Activated CD8-positive, alpha-beta T cell treated with anti-CD3 and anti-CD28 coated beads, Interleukin-2, amount 10 ng/mL, durations not matched to agents 7 days and 5 days (primary cell): ENCODE measurements at places on chromosomes 7 and 10. TPM values are rescaled to one million over a fixed set of nuclear protein-coding genes. Genes with fewer than 3 reads are reported as not detected.

- DNase-seq = no peak
Measured at GRCh38 chr10:3538656-3539531, 246.1 kb downstream of the KLF6 start.

DNA sequence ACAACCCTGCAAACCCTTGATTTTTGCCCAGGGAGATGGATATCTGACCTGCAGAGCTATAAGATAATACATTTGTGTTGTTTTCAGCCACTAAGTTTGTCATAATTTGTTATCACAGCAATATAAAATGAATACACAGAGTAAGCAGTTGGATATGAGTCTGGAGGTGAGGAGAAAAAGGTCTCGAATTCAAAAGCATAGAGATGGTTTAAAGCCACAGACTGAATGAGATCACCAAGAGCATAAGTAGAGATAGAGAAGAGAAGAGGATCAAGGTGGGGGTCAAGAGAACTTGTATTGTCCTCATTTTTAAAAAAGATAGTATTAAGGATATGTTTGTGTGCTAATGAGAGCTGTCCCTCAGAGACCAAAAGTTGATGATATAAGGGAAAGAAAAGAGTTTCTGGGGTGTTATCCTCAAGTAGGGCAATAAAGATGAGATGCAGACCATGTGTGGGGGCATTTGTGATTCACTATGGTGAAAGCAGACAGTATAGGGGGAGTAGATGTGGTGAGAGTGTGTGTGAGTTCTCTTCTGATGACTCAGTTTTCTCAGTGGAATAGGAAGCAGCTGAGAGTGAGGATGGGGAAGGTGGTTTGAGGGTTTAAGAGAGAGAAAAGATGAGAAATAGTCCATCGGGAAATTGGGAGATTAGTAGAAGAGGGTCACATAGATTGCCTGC is 25.8 kb upstream of the PCGF5 start:
- no peak for DNase-seq

- no peak for DNase-seq
Measured at GRCh38 chr10:52082307-52082706, 231.8 kb upstream of the DKK1 start.

CADPS2 gene
- not detected for total RNA-seq

HOXA2 gene
- not detected for total RNA-seq

GRCh38 chr10:33725430-33725829 is 391.0 kb upstream of the NRP1 start:
- no peak for DNase-seq

DNA sequence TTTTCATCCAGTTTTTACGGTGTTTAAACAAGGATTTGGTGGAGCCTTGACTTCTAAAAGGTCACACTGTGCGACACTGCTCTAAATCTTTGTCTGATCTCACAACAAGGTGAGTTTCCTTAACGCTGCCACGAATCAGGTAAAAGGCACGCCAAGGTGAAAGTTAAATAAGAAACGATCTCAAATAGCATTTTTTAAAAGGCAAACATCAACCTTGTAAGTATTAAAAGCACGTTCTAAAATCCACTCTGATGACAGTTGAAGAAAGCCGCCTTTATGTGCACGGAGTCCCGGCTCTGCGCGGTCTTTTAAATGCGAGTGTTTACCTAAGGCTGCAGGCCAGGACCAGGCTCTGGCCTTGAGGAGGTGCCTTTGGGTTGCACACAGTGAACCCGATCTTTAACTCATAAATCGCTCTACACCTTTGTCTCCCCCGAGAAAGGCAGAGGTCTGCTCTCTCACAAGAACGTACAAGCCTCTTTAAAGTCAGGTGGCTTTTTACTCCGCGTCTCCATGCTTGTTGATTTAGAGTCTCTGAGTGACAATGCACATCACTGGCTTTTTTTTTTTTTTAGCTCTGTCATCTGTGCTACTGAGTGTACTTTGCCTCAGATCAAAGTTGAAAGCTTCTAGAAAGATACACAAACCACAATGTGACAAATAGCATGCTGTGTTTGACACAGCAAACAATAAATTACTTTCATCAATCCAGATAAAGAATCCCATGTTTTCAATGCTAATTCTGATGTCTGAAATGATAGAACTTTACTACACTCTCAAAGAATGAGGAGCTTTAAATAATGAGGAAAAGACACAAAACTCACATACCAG is 25.9 kb upstream of the RNF32 start:
- DNase-seq = no peak

DNA sequence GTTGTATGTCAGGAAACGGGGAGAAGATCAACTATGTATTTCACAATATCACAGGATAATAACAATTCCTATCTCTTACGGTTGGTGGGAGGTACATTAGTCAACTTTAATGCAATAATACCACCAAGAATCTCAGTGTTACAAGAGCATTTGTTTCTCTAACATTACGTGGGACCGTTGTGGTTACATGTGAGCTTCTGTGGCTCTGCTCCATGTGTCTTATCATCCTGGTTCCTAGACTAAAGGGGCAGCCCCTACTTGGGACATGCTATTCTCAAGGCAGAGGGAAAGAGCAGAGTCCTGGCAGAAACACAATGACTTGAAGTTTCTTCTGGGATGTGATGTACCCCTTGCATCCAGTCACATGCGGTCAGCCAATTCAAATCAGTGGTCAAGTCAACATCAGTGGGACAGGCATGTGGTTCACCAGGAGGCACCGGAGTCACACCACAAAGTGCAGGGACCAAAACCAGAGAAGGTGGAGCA is 2.5 kb upstream of the ZNF22 start:
- DNase-seq = peak; percentile 17

PIP gene
- not detected for total RNA-seq

STN1 gene
- 49.8 TPM for total RNA-seq

- DNase-seq = no peak
Measured at GRCh38 chr10:59627366-59628018, 82.2 kb downstream of the SLC16A9 start.

- no peak for DNase-seq
Measured at GRCh38 chr7:108824840-108825580, 255.3 kb downstream of the DNAJB9 start.

GRCh38 chr10:6236349-6237198 is 33.8 kb downstream of the PFKFB3 start:
- DNase-seq = no peak

AKR1D1 gene
- not detected for total RNA-seq

DNA sequence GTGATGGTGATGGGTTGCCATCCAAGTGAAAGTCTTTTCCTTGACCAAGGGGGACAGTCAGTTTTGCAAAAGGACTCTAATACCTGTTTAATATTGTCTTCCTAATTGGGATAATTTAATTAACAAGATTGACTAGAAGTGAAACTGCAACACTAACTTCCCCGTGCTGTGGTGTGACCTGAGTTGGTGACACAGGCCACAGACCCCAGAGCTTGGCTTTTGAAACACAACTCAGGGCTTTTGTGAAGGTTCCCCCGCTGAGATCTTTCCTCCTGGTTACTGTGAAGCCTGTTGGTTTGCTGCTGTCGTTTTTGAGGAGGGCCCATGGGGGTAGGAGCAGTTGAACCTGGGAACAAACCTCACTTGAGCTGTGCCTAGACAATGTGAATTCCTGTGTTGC is 6.9 kb downstream of the PPIF start:
- peak; percentile 52 for DNase-seq

SEC31B gene
- total RNA-seq = 172 TPM

DNA sequence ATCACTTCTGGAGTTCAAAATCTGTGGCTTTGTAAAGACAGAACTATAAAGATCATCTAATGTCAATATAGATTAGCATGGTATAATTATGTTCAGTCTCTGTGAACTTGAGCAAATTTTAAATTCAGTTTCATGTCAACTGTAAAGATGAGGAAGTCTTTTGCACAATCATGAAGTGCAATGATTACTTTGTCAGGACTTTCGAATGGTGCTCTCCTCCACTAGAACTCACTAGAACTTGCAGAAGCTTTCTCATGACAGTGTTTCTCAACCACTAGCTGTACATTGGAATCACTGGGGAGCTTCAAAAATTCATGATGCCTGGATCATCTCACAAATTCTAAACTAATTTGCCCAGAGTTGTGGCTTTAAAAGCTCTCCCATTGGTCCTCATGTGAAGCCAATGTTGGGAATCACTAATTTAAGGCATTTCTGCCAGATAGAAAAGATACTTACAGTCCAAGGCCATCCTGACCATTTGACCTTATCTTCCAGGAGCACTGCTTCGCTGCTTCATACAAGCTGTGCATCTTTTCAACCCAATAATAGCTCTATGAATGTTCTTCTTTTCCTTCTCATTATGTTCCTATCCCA is 12.9 kb downstream of the OR2AE1 start:
- DNase-seq = no peak

GRCh38 chr7:51290702-51291540 is 25.7 kb downstream of the COBL start:
- no peak for DNase-seq

KAT6B gene
- total RNA-seq = 40.3 TPM

ZNF736 gene
- total RNA-seq = 26.0 TPM

GRCh38 chr7:144037414-144038035 is 11.2 kb upstream of the OR2A5 start:
- no peak for DNase-seq

DNA sequence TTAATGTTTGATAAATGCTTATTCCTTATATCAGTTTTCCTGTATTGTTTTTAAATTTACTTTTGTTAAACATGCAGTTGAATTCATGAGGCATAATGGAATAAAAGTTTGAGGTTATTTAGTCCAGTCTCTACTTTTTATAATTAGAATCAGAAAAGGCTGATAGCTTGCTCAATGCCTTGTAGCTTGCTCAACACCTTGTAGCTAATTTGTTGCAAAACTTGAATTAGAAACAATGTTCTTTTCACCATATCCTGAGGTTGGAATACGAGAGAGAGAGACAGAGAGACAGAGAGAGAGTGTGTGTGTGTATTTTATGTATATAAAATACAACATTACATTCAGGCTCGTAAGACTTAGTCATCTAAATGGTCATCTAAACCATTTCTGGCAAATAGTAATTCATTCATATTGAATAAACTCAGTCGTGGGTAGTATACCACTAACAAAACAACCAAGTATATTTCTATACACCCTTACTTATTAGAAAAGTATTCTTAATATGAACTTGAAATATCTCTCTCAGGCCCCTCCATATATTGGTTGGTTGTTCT is 243.5 kb downstream of the ADK start:
- DNase-seq = no peak

WDR37 gene
- total RNA-seq = 27.0 TPM

DNA sequence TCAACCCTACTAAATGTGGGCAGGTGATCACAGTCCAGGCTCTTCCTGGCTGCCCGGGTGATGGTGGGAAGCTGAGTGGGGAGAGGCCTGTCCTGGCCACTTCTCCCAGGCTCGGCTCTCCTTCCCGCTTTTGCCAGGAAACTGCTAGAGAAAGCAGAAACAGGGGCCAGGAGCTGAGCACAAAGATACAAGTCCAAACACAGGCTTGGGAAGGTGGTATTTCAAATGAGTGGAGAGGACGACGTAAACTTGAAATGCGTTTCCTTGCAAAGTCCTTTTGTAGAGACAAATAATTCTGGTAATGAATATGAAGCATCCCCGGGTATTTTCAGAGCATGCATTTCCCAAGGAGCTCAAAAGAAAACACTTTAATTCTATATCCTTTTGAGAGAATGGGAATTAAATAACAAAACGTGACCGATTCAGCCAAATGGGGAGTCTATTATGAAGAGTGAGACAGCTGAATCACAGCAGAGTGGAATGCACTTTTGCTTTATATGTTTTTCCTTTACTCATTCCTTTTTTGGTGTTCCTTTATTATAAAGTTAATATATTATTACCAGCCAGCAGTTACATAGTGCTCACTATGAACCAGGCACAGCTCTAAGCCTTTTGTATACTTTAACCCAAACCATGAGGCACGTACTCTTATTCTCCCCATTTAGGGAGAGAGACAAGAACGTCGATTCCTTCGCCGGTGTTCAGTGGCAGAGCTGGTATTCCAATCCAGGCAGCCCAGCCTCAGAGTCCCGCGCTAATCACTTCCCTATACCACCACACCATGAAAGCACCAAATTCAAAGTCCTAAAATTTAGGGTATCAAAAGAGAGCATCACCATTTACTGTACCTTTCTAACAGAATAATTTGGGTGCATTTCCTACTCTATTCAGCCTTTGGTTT is 218.2 kb upstream of the KLF14 start:
- DNase-seq = no peak

DNA sequence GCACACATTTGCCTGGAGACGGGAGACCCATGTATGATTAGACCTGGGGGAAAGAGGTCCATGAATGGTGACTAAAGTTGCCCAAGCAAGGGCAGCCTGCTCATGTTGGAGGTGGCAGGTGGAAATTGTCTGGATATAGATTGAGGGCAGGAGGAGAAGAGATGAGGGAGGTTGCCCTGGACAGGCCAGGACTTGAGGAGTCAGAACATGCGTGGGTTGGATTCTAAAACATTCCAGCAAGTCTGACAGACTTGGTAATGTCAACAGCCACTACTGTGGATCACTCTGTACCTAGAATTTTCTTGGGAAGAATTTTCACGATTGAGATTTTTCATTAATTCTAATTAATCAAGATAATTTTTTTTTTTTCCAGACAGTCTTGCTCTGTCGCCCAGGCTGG is 19.1 kb upstream of the SVOPL start:
- no peak for DNase-seq

- DNase-seq = no peak
Measured at GRCh38 chr10:110036640-110037039, 28.9 kb downstream of the ADD3 start.

MORN4 gene
- total RNA-seq = 1.1 TPM

DNA sequence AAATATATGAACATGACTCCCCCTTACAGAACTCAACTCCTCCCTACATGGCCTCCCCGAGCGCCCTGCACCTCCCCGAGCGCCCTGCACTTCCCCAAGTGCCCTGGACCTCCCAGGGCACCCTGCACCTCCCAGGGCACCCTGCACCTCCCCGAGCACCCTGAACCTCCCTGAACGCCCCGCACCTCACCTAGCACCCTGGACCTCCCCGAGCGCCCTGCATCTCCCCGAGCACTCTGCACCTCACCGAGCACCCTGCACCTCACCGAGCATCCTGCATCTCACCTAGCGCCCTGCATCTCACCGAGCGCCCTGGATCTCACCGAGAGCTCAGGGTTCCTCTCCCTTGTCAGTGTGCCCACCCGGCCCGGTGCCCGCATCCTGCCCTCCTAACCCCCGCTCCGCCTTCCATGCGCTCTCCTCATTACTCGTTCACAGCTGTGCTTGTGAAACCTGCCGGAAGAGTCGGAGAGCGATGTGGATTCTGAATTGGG is 134.3 kb downstream of the ACTR3B start:
- no peak for DNase-seq

CD36 gene
- not detected for total RNA-seq

PRKCQ gene
- 60.1 TPM for total RNA-seq
